ENCODE measurements at places on chromosomes 5 and 9.

DNA sequence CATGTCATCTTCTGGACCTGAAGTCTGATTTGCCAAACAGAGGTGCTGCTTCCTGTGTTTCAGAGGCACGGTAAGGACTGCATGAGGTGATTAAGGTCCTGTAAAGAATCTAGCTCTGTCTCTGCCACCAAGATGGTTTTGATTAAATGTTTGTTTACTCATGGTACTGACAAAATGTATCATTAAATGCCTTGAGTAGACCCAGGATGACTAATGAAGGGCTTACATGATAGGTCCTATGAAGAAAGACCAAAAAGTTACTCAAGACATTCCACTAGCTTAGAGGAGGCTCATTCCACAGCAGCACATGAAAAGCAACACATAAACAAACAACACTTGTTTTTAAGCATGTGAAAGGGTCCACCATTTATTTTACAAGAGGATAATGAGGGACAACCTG is 100.9 kb downstream of the BOD1 start:
- peak; percentile 88 for DNase-seq

- no peak for DNase-seq
These were observed 5.9 kb downstream of the COL5A1 start for GRCh38 chr9:134647359-134648080.

DNA sequence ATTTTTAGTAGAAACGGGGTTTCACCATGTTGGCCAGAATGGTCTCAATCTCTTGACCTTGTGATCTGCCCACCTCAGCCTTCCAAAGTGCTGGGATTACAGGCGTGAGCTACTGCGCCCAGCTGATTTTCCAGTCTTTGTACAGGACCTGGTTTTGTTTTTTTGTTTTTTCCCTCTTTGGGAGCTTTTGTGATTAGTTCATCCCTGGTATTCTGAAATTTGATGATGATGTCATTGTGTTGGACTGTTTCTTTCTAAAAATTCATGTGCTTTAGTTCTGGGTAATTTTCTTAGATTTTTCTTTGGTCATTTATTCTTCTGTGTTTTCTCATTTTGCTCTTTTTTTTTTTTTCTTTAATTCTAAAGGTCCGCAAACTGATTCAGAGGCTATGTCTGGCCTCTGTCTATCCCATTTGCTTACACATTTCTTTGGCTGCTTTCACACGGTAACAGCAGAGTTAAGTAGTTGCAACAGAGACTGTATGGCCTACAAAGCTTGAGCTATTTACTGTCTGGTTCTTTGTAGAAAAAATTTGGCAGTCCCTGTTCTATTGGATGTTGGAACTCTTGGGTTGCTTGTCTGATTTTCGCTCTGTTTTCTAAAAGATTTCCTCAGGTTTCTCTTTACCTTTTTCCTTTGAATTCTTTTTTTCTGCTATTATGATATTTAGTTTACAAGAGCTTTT is 24.8 kb downstream of the STX17 start:
- DNase-seq, result no peak

DNA sequence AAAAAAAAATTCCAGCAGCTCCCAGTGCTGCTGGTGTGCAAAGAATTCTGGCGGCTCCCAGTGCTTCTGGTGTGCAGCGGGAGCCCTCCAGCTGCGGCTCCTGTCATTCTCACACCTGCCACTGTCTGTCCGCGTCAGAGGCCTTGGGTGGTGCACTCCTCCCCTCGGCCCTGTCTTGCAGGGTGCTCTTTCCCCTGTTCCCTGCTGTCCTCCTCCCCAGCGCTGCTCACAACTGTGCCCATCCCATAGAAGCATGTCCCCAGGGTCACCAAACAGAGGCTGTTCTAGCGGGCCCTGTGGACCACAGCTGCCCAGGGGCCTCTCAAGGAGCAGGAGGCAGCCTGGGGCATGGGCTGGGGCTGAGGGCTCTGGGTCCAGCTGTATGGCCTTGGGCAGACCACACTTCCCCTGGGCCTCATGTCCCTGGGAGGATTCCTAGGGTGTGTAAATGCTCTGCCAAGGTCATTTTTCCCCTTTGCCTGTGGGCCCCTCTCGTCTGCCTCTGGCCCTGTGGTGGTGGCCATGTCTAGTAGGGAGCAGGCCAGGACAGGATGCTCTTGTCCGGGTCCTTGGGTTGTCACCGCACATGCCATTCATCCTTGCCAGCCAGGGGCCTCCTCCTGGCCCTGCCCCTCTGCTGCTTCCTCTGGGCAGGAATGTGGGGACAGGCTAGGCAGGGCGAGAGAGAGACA is 68.2 kb downstream of the PHF2 start:
- no peak for DNase-seq

GRCh38 chr5:179732918-179733771 is 523 bp downstream of the MAML1 start:
- DNase-seq, result peak; percentile 14

DNA sequence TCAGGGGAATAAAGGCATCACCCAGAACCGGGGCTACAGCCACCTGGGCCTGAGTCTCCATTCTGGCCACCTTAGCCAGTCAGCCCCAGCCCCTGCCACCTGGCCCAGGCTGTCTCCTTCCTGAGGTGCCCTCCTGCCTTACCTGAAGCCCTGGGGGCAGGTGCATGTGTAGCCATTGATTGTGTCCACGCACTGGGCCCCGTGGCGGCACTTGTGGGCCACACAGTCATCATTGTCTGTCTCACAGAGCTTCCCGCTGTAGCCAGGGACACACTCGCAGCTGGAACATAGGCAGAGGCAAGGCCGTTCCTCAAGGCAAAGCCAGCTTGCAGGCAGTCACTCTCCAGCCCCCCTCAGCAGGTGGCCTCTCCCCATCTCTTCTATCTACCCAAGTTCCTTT is 107.7 kb upstream of the PANK3 start:
- DNase-seq, result no peak

GRCh38 chr9:106918825-106919509 is 56.0 kb downstream of the ZNF462 start:
- no peak for DNase-seq

GRCh38 chr5:133996683-133997252 is 8.0 kb downstream of the VDAC1 start:
- no peak for DNase-seq

DNA sequence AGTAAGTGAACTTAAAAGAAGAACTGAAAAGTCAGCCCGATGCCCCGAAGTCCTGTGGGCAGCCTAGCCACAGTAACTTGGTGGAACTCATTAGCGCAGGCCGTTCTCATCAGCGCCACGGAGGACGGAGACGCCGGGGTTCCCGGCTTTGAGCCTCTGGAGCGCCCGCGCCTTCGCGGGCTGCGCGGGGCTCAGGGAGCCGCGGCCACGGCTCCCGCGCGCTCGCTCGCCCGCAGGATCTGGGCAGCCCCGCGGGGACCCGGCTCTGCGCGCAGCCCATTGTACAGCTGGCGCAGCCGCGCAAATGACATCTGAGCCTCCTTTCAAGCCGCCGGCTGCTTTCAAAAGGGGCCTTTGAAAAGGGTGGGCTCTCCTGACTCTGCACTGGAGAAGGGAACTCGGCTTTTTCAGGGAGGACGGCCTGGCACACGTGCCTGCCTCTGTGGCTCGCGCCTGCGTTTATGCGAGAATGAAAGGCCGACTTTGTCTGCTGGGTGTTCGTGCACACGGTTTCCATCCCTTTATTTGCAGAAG is 40.7 kb downstream of the TLR4 start:
- DNase-seq, result peak; percentile 34

- no peak for DNase-seq
These were observed 131.0 kb upstream of the DAB2 start for GRCh38 chr5:39555788-39556187.

DNA sequence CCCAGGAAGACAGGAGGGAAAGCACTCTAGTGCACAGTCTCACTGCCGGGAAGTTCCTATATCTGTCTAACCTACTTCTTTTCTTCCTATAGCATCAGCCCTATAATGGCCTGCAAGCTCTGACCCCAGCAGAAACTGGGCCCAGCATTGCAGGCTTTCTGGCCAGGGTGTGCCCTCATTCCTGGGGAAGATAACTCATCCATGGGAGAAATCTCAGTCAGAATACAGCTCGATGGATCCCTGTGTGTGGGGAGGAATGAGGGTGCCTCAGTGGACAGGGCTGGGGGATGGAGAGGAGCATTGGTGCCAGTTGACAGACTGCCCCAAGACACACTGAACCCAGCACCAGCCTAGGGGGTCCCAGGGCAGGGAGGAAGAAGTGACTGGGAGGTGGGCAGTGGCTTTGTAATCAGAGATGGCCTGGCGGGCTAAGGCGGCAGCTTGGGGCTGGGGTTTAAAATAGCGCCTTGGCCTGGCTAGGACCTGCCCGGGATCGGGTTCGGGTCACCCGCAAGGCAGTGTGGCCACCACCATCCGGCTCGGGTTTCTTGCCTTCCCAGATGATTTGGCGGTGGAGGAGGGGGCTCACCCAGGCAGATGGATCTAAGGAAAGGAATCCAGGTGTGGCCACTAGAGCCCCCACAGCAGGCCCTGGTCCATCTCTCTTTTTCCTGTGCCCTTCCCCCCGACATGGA is 7.6 kb upstream of the CXXC5 start:
- DNase-seq, result no peak

DNA sequence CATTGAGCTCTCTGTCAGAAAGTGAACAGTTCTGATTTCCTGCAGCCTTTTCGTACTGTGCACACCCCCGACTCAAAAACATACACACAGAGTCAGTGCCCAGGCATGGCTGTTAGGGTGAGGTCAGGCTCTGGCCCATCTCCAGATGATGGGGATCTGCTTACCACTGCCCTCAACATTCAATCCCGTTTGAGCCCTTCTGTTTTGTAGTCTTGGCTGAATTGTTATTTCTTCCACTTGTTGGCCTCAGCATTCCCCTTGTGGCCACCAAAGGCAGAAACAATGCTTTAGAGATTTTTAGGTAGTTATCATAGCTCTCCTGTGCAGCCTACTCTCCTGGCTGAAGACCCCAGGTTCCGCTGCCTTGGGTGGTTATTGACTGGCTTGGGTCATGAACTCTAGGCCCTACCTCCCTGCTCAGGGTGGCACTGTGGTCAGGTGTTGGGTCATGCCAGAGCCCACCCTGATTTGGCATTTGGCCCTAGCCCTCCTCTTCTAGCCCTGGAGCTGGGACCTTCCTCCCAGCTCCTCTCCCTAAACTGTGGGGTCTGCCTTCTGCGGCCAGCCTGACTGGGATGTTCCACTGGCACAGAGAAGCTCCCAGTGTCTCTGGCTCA is 7.8 kb upstream of the MYOZ3 start:
- DNase-seq, result peak; percentile 66

DNA sequence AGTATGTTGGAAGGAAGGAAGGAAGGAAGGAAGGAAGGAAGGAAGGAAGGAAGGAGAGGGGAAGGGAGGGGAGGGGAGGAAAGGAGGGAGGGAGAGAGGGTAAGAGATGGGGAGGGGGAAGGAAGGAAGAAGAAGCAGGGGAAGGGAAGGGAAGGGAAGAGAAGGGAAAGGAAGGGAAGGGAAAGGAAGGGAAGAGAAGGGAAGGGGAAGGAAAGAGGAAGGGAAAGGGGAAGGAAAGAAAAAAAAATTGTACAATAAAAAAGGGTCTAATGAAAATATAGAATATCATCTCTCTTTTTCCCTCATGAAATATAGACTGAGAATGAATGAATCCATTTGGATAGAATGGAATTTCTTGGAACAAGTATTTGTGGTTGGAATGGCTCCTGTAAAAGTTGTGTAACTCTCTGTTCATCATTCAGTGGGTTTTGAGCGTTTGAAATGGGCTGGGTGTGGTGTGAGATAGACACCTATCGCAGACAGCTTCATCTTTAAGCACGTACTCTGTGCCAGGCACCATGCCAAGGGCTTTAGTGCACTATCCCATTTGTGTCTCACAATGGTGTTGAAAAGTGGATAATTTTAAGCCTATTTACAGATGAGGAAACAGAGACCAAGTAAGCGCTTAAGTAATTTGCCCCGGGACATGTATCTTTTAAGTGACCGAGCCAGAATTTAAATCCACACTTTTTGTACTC is 11.6 kb upstream of the PAPPA start:
- DNase-seq, result peak; percentile 40

GRCh38 chr9:137390553-137391410 is 32.2 kb downstream of the EXD3 start:
- no peak for DNase-seq

DNA sequence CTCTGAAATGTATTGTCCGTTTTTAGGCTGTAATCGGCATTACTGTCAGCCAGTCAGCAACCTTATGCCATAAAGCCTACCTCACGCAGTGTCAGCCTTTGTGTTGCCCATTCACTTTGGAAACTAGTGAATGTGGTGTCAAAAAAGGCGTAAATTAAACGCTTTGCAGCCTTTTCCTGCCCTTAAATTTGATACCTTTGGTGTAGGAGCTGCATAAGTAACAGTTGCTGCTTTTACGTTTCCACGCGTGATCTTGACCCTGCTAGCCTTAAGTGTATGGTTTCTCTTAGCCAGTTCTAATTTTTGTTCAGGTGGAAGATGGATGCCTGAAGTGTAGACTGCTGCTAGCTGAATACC is 257.7 kb downstream of the EPB41L4A start:
- DNase-seq, result no peak

- peak; percentile 21 for DNase-seq
These were observed 78.0 kb downstream of the OSMR start for GRCh38 chr5:38923661-38924451.

Data from AG08395 (cell line).